D341Med (cell line): ENCODE measurements at places on chromosomes 6 and 20.

- DNase-seq, result no peak
Measured at GRCh38 chr20:16228722-16229121, 344.5 kb downstream of the KIF16B start.

DNA sequence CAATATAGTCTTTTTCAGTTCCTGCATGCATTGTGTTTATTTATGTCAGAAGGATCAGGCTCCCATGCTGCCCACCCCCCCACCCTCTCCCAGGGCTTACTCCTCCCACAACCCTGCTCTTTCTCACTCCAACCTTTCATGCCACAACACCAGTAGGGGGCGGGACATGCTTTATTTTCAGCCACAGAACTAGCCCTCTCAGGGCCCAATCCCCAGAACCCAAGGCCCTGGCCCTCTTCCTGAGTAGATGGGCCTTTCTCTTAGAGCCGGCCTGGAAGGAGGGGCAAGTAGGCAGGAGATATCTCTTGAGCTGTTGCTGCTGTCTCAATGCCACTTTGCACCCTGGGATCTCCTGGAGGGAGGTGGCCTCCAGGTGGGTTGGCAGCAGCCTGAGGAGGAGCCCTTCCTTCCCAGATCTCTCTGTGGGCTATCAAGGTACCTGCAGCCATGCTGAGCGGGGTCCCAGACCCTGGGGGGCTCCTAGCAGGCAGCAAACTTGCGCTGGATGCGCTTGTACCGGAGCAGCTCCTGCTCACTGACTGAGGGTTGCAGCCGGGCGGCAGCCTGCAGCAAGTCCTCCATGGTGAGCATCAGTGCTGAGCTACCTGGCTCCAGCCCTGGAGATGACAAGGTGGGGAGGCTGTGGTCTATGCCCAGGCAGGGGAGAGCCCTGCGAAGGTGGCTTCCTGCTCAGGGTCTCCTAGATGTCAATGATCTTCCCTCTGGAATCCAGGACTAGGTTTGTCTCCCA is 3.5 kb downstream of the GNMT start:
- DNase-seq, result peak; percentile 85

DNA sequence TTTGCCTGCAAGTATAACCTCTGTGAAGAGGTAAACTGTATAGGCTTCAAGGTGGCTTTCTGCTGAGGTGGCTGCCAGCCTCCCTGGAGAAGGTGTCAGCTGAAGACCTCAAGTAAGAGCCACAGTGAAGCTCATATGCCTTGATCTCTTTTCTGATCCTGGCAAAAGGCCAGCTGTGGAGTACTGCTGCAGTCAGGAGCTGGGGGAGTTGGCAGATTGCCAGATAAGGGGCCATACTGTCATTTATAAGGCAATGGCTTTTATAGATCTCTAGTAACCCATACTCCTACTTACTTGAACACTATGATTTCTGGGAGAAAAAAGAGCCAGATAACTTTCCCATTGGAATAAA is 8.8 kb upstream of the CEP85L start:
- DNase-seq, result peak; percentile 35

DNA sequence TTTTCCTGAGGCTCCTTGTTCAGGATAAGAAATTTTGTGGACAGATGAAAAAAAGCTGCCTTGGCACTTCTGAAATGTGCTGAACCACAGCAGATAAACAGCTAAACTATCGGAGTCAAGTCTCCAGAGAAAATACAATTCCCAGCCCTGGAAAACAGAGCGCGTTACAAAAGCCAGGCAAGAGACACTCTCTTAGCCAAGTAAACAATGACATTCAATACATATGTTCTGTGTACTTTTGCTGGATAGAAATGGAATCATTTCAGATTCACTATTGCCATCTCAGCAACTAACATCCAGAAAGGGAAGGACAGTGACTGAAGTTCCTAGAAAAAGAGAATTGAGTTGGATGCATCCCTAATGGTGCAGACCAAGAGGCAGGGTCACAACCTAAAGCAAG is 196.8 kb upstream of the NRSN1 start:
- no peak for DNase-seq

- no peak for DNase-seq
Measured at GRCh38 chr20:30503992-30504570, 753.4 kb upstream of the DEFB115 start.

DNA sequence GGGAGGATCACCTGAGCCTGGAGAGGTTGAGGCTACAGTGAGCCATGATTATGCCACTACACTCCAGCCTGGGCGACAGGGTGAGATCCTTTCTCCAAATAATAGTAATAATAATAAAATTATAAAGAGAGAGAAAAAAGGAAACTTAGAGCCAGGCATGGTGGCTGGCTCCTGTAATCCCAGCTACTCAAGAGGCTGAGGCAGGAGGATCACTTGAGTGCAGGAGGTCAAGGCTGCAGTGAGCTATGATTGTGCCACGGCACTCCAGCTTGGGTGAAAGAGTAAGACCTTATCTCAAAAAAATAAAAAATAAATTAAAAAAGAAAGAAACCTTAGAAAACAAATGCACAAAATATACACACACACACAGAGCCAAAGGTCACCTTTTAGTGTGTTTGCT is 5.2 kb upstream of the SAMHD1 start:
- DNase-seq, result no peak

DNA sequence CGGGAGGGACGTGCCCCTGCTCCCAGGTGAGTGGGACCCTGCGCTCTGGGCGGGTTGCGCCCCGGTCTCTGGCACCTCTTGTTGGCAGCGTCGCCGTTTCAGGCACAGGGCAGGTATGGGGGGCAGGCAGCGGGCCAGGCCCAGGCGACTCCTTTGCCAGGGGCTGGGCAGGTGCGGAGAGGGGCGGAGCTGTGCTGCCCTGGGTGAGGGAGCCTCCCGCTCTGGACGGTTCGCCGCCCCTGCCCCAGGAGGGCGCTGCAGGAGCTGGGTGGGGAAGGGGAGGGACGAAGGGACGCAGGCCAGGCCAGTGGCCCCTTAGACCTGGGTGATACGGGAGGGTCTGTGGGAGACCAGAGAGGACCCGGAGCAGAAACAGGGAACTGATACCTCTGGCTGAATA is 663.9 kb upstream of the DEFB115 start:
- no peak for DNase-seq

- DNase-seq, result peak; percentile 37
Measured at GRCh38 chr6:107977283-107977682, 19.3 kb upstream of the SEC63 start.

DNA sequence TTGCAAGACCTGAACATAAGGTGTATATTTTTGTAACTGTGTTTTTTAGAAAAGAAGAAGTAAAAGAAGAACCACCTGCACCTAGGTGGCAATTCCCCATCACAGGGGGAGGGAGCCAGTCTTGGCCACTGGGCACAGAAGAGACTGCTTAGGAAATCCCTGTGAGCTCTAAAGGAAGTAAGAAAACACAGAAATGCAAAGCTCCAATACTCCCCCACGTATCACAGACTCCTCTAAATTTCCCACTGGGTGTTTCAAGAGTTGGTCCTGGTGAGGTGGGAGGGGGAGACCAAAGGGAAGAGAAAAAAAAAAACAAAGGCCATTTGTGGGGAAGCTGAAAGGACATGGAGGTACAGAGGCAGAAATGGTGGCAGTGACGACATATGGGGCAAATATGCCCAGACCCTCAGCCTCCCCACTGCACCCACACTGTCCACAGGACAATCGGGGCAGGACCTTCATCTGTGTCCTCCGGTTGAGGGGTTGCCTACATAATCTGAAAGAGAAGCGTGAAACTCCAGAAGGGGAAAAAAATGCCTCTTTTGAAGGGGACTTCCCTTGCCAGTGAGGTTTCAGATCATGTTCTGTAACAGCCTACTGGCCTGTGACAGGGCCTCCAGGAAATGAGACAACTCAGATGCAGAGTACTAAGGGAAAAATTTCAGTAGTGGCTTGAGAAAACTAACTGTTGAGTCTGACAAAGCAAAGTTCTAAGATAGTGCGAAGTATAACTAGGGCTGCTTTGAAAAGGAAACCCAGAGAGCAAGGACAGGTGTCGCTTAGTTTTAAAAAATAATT is 226.2 kb upstream of the MARCKS start:
- no peak for DNase-seq

DNA sequence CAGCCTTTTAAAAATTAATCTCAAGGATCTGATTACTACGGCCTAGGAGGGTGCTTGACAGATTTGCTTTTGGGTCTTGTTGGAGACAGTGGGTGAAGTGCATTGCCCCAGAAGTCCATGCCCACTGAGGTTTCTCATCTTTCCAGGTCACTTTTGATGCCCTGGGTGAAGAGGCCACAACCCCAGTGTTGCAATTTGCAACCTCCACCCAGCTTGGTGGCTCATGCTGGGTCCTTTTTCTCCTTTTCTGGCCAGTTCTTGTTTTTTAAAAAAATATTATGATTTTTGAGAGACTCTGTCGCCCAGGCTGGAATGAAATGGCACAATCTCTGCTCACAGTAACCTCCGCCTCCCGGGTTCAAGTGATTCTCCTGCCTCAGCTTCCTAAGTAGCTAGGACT is 9.4 kb downstream of the STX11 start:
- no peak for DNase-seq

DNA sequence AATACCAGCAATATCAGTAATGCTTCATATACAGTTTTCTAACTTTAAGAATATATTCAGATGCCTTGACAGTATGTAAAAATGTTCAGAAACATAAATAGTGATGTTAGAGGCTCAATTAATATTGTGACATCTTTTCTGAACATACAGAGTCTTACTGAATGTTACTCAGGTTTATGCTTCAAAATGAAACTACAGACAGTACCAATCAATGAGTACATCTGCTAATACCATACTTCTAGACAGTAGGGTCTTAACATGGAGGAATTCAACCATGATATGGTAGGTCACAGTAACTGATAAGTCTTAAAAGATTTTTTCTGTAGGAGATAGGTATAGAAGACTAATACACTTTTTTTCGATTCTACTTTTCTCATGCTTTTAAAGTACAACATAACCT is 8.3 kb downstream of the GCLC start:
- DNase-seq, result no peak

GRCh38 chr6:45758787-45759471 is 256.7 kb downstream of the CLIC5 start:
- DNase-seq, result no peak

DNA sequence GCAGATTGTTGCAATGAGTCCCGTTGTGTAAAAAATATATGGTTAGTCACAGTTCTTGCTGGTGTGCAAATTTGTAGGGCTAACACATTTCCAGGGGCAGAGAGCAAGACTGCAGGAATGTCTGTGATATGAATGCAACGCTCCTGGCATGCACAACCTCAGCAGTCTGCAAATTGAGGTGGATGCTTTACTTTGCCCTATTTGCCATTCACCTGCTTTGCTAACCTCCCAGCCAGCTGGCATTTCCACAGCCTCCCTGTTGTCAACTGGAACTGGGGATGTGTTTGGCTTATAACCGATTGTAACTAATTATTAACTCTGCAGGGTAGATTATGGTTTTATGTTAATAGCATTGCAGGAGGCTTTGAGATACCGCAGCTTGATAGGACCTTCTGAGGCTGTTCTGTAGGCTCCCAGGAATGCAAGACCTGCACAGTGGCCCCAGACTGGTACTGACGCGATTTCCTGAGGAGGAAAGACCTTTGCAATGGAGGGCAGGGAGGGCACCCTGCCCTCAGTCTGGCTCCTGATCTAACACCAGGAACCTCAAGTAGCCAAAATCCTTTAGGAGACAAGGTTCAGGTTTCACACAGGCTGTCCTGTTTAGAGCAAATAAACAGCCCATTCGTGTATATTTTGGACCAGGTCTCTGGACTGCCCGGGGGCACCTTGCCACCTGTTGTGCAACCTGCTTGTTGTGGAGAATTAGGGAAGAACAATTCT is 53.4 kb downstream of the EDN1 start:
- no peak for DNase-seq

DNA sequence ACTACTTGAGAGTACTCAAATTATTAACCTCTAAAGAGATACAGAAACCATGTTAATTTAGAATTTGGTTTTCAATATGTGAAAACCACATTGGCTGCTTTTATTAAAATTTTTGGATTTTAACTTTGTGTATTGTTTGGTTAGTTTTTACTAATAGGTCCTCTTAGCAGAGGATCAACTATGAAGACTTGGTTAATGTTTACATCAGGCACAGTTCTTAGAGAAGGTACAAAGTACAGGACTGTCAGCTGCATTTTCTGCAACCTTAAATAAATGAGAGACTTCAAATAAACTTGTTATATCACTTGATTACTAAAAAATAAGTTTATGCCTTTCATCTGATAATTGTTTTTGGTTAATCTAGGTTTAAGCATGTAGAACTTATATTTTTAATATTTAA is 89.1 kb downstream of the PHF3 start:
- DNase-seq, result no peak

DNA sequence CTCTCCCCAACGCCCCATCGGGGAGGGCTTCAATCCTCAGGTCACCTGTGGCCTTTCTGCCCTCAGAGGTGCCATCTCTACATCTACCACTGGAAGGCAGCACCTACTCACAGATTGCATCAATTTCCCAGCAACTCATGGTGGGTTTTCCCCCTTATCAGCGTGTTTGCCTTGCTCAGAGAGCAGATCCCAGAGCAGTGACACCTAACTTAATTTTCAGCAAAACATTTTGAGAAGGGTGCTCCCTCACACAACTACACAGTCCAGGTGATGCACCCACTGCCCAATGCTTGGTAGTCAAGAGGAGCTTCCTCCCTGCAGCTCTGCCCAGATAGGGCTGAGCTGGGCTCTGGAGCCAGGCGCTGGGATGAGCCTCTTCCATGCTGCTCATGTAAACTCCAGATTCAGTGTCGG is 48.2 kb downstream of the PLG start:
- no peak for DNase-seq

DNA sequence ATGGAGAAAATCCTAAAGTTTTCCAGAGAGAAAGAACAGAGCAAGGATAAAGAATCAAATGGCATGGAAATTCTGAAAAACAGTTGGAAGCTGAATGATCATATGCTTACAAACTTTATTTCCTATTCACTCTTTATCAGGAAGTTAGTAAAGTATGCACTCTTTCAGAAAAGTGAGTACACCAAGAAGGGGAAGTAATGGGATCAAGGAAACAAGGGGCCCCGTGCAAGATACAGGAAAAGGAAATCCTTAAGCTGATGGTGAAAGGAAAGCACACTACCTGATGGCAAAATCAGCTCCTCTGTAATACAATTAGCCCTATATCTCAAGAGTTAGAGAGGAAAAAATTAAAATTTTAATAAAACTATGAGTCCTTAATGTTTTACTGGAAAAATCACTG is 14.0 kb downstream of the CALHM6 start:
- DNase-seq, result no peak
